Sciatic nerve (tissue), 2 donors: ENCODE measurements at places on chromosomes 2 and 18. TPM values are rescaled to one million over a fixed set of nuclear protein-coding genes. Genes with fewer than 3 reads are reported as not detected.

- no peak for DNase-seq
Observed at GRCh38 chr18:77093067-77093430, 39.5 kb downstream of the MBP start.

- DNase-seq, result no peak
Observed at GRCh38 chr18:12074736-12075135, 18.9 kb upstream of the ANKRD62 start.

- peak; percentile 78 for DNase-seq
Observed at GRCh38 chr2:74554820-74555531, 456 bp downstream of the DOK1 start.

DNA sequence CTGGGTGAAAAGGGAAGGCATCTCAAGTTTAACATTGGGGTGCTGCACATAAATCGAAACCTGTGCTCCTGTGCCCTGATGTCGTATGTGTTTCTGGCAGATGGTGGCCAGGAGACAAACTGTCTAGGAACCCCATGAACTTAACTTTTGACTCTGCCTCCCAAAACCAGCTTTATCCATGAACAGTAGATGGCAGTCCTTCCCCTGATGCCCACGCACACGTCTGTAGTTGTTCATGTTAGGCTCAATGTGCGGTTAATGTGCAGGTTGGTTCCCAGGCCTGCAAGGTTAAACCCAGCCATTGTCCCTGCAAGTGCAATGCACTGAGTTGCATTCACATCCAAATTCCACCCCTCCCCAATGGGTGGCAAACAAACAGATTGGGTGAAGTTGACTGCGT, 44.1 kb upstream of the SIX3 start:
- no peak for DNase-seq

The ITPRID2 gene
- total RNA-seq, result 521 TPM
